ENCODE measurements at places on chromosomes 12 and 14.

- DNase-seq: peak; percentile 74
Observed at GRCh38 chr14:60184146-60184904, 19.1 kb upstream of the DHRS7 start.

DNA sequence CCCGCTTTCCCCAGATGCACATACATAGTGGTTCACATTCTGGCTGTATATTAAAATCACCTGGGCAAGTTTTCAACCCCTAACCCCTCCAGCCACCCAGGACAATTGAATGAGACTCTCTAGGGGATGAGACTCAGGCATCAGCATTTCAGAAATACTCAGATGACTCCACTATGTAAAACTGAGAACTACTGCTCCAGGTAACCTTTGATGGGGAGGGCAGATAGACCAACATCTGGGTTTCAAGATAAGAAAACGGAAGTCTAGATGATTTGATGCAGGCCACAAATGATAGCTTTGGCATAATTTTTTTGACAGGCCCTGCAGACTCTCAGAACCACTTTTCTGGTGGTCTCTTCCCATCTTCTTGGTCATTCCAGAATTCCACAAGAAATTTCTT is 341.1 kb downstream of the EMP1 start:
- no peak for DNase-seq

- DNase-seq: no peak
Observed at GRCh38 chr14:54854181-54854580, 48.4 kb downstream of the GCH1 start.

GRCh38 chr12:1845427-1845826 is 25.1 kb downstream of the LRTM2 start:
- DNase-seq: no peak

DNA sequence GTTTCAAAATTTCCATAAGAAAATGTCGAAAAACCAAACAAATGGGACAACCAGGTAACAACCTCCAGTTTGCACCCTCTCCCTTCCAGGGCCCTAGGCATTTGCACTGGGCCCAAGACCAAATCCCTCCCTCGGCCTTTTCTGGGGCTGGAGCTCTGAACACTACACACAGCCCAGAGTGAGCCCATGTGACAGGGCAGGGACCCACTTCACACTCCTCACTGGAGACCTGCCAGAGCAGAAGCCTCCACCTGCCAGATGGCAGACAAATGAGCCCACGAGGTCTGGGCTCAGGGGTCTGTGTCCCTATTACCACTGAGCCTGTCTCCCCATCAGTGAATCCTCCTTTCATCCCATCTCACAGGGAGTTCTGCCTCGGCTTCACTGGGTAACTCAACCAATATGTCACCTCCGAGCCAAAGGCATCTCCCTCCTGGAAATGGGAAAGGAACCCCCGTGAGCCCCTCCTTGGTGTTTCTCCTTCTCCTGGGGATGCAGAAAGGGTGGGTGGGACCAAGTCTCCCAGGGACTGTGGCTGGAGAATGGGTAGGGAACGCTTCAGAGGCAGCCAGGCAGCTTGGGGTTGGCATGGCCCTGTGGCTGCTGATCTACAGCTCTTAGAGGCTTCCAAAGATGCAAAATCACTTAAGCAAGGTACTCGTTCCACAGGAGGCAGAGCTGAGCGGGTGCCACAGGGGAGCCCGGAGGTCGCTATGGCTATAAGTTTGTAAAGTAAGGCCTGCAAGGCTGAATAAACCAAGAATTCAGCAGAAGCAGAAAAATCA is 10.6 kb downstream of the VWF start:
- DNase-seq: no peak

DNA sequence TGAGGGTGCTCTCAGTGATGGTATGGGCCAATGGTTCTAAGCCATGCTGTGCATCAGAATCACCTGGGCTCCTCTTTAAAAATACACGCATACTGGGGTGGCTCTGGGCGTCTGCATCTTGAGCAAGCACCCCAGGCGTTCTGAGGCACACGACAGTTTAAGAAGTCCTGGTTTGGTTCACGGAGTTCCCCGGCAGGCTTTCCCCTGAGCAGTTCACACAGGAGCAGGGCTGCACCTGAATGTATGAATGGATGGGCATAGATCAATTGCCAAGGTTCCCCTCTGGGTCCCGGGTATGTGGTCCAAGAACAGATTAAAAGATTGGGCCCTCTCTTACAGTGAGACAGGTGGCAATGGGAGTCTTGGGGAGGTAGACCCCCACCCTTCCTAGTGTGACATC is 395.3 kb downstream of the DPF3 start:
- DNase-seq: no peak

GRCh38 chr12:19482036-19482435 is 42.7 kb downstream of the AEBP2 start:
- DNase-seq: no peak

GRCh38 chr12:32535288-32535999 is 136.1 kb downstream of the FGD4 start:
- DNase-seq: no peak

DNA sequence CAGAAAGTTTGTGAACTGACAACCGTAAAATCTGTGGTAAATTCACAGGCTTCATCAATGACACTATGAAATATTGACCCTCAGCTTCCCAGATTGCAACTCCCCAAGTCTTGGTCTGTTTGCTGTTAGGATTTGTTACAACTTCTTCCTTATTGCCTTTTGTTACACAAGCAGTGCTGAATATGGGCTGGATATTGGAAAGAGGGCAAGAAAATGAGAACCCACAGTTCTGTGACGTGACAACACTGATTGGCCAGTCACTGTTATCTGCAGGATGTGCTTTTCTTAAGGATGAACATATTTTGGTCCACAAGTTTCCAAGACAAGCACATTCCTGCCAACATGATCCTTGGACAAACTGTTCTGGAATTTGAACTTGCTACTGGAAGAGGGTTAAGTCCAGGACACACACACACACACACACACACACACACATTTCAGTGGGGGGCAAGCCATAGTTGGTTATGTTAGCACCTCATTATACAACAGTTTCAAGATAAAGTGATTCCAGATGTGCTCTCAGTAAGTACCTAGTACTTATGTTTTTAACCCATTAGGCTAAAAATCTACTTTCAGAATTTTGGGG is 16.6 kb upstream of the SLC38A2 start:
- no peak for DNase-seq

- DNase-seq: no peak
Observed at GRCh38 chr14:93095742-93096510, 19.8 kb downstream of the ITPK1 start.

DNA sequence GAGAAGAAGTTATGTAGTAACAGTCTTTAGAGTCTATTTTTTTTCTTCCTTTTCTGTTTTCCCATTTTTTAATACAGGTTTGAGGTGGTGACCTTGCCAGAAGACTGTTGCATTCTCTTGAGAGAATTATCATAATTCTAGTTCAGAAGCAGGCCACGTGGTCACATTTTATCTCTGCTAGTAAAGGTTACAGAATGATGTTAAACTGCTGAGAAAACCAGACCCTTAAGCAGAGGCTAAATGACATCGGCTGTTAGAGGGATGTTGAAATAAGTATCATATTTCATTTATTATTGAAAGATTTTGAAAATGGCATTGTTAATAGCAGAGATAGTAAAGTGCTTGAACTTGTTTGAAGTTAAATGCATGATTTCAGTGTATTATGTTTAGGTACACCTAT is 49.2 kb downstream of the BRMS1L start:
- DNase-seq: no peak

GRCh38 chr14:68661226-68662225 is 131.3 kb downstream of the ZFP36L1 start:
- DNase-seq: no peak

DNA sequence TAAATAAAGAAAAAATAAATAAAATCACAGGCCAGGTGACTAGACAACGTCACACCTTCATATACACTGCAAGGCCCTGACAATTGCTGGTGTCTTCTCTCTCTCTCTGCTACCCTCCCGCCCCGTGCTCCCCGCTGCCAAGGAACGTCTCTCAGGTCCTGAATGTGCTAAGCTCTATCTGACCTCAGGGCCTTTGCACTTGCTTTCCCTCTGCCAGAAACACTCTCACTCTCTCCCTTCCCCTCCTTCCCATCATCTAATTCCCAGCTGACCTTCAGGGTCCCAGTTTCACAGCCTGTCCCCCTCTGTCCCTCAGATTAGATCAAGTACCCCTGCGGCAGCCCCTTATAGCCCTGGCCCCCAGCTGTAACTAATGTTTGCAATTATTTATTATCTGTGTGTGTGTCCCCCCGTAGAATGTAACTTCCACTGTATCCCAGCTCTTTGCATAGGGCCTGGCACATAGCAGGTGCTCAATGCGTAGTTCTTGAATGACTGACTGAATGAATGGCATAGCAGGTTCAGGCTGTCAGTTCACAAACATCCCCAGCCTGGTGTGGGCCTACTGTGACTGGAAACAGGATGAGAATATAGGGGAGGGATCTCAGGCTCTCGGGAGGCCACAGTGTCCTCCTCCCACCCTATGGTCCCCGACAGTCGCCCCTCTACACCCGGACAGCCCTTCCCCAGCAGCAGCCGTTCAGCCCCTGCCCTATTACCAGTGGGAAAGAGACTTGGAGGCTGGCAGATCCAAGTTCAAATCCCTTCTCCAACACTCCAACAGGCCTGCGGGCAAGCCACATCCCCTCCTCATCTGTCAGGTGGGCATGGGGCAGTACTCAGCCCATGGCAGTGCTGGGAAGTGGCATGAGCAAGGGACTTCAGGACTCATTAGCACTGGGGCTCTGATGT is 6.6 kb downstream of the BEGAIN start:
- DNase-seq: no peak

GRCh38 chr12:93427779-93428564 is 13.8 kb downstream of the UBE2N start:
- DNase-seq: no peak

GRCh38 chr14:103867523-103867953 is 20.2 kb upstream of the PPP1R13B start:
- DNase-seq: no peak

DNA sequence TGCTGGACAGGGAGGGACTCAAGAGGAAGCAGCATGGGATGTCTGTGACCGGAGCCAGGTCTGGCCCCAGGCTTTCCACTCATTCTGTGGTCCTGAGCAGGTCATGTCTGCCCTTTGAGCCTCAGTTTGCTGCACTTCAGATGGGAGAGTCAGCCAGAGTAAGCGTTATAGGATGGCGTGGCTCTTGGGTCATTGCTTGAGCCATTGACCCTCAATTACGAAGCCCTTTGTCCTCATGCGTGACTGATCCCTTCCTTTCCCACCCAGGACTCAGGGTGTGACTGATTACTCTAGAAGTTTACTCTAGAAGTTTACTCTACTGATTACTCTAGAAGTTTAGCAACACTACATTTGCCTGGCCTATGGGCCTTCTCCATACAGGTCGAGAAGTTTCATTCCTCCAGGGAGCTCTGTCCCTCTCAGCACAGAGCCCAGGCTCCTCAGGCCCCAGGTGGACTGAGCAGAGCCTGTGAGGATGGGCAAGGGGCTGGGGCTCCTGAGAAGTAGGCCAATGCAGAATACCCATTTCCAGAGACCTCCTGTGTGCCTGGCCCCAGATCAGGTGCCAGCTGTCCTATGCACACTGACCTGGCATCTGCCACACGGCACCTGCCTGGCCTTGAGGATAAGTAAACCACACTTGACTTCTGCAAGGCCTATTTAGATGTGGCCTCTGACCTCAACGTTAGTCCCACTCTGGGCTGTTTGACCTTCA is 7.6 kb upstream of the IFI27 start:
- no peak for DNase-seq

GRCh38 chr14:97844042-97844441 is 1046.9 kb downstream of the VRK1 start:
- no peak for DNase-seq

- peak; percentile 42 for DNase-seq
Observed at GRCh38 chr12:6952863-6953441, 1.8 kb downstream of the PTPN6 start.

DNA sequence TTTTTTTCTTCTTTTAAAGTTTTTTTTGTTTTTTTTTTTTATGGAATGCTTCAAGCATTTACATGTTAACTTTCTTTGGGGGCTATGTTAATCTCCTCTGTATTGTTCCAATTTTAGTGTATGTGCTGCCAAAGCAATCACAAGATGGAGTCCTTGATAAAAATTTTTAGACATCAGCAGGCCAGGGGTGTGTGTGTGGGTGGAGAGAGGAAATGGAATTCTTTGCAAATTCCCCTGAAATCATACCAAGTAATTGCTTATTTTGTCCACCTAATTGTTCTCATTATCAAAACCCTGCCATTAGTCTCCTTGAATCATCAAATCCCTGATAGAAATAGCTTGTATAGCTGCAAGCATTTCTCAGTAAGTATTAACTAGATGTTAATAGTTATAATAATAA is 21.7 kb downstream of the RNF212B start:
- DNase-seq: no peak

- DNase-seq: no peak
Observed at GRCh38 chr12:76226956-76227355, 121.3 kb downstream of the BBS10 start.
